ENCODE measurements at places on chromosomes 2 and 18. TPM values are rescaled to one million over a fixed set of nuclear protein-coding genes. Genes with fewer than 3 reads are reported as not detected.

GRCh38 chr2:204046145-204046544 is 109.6 kb downstream of the ICOS start:
- H3K4me3 ChIP-seq: no peak overlapping the region
- H3K27me3 ChIP-seq: no peaks in the 10 kb centered on the region
- no peaks in the 10 kb centered on the region for H3K36me3 ChIP-seq

- no peaks in the 10 kb centered on the region for H3K4me1 ChIP-seq
- H3K27ac ChIP-seq: no peak overlapping the region
- DNase-seq: no peak
- no peaks in the 10 kb centered on the region for H3K27me3 ChIP-seq
- H3K36me3 ChIP-seq: peaks cover 7% of the 10 kb centered on the region
- no peak overlapping the region for H3K4me3 ChIP-seq
These were observed 34.3 kb downstream of the GIGYF2 start for GRCh38 chr2:232731470-232731869.

The CFC1 gene
- not detected for total RNA-seq

DNA sequence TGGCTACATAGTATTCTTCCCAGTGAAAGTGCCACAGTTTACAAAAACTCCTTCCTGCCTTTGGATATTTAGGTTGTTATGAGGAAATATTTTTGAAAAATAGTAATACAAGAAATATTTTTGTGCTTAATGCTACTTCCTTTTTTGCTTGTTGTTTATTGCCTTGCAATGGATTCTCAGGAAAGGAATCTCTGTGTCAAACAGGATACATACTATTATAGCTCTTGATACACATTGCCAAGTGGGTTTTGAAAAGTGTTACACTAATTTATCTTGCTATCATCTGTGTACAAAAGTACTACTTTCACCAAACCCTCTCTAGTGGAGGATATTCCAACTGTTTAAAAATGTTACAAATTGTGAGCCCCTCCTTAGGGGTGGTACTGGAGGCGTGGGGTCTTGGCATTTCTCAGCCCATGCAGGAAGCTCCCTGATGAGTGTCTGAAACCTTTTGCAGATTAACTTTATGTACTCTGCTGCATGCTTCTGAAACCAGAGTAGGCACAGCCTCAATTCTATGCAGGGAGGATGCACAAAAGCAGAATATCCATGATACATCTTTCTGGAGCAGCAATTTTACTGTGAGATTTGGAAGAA is 54.5 kb downstream of the EVA1A start:
- H3K27me3 ChIP-seq: no peaks in the 10 kb centered on the region
- H3K36me3 ChIP-seq: no peaks in the 10 kb centered on the region
- no peaks in the 10 kb centered on the region for H3K4me1 ChIP-seq
- no peak for DNase-seq
- H3K4me3 ChIP-seq: no peak overlapping the region

GRCh38 chr2:205462681-205463345 is 219.5 kb upstream of the NRP2 start:
- DNase-seq: no peak
- no peak overlapping the region for H3K27ac ChIP-seq
- H3K36me3 ChIP-seq: no peaks in the 10 kb centered on the region
- H3K27me3 ChIP-seq: no peaks in the 10 kb centered on the region

DNA sequence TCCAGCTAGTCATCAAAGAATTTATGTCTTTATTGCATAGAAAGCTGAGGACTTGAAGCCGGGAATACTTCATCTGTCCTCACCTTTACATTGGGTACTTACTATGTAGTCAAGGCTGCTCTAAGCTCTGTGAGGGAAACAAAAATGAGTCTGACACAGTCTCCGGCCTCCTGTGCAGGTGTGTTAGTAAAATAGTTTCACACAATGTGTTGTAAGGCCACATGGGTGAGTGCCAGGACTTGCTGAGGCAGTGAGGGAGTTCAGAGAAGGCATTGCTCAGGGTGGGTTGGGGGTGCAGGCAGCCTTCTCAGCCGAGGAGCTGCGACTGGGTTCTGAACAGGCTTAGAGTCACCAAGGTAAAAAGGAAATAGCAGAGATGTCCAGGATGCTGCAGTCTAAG is 54.5 kb upstream of the SMAD2 start:
- H3K4me1 ChIP-seq: no peaks in the 10 kb centered on the region
- no peak for DNase-seq
- no peak overlapping the region for H3K4me3 ChIP-seq
- no peaks in the 10 kb centered on the region for H3K36me3 ChIP-seq
- no peaks in the 10 kb centered on the region for H3K27me3 ChIP-seq

DNA sequence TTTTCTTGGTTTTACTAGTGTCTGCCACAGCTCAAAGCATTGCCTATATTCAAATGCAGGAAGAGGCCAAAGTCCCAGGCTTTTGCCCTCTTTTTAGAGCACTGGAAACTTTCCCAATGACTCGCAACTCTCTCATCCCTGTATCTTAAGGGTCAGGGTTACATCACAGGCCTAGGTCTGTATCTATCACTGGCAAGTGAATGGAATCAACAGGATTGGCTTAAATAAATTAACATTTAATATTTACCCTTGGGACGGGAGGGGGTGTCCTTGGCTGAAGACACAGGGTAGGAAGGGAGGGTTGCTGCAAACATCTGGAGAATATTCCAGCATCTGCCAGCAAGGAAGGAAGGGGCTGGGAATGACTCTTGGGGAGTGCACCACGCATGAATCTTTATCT is 242.6 kb downstream of the SLC4A3 start:
- H3K27me3 ChIP-seq: no peaks in the 10 kb centered on the region
- no peak overlapping the region for H3K27ac ChIP-seq
- H3K4me1 ChIP-seq: no peaks in the 10 kb centered on the region
- H3K36me3 ChIP-seq: no peaks in the 10 kb centered on the region

The DSG4 gene
- total RNA-seq: not detected

The MARCO gene
- 350 TPM for total RNA-seq

GRCh38 chr2:29475499-29475898 is 360.3 kb downstream of the CLIP4 start:
- H3K4me1 ChIP-seq: no peaks in the 10 kb centered on the region
- H3K36me3 ChIP-seq: no peaks in the 10 kb centered on the region
- no peak for DNase-seq
- no peak overlapping the region for H3K27ac ChIP-seq
- H3K27me3 ChIP-seq: no peaks in the 10 kb centered on the region

GRCh38 chr2:13822365-13822764 is 810.2 kb upstream of the LRATD1 start:
- H3K27me3 ChIP-seq: no peaks in the 10 kb centered on the region
- H3K27ac ChIP-seq: no peak overlapping the region
- DNase-seq: no peak
- no peak overlapping the region for H3K4me3 ChIP-seq
- no peaks in the 10 kb centered on the region for H3K36me3 ChIP-seq

DNA sequence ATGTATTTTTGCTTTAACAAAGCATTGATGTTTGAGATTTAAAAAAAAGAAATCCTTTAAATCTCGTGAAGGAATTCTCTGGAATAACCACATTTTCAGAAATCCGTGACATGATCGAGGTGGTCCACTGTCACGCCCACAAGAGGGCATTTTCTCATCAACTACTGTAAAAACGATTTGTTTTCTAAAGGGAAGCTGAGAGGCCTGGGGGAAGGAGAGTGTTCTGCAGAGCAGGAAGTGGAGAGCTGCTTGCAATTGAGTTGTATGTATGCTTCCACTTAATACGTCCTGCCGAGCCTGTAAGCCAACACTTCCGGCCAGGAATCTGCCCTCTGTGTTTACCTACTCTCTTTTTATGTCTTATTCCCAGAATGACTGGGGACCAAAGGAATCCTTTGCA is 19.4 kb downstream of the KLHL29 start:
- peak overlapping the region; percentile 17 for H3K27ac ChIP-seq
- peaks cover 19% of the 10 kb centered on the region for H3K4me1 ChIP-seq
- DNase-seq: peak; percentile 72
- H3K36me3 ChIP-seq: no peaks in the 10 kb centered on the region

The IL36G gene
- not detected for total RNA-seq

The TCF23 gene
- 0.13 TPM for total RNA-seq

The TMEM178A gene
- total RNA-seq: 6.1 TPM

DNA sequence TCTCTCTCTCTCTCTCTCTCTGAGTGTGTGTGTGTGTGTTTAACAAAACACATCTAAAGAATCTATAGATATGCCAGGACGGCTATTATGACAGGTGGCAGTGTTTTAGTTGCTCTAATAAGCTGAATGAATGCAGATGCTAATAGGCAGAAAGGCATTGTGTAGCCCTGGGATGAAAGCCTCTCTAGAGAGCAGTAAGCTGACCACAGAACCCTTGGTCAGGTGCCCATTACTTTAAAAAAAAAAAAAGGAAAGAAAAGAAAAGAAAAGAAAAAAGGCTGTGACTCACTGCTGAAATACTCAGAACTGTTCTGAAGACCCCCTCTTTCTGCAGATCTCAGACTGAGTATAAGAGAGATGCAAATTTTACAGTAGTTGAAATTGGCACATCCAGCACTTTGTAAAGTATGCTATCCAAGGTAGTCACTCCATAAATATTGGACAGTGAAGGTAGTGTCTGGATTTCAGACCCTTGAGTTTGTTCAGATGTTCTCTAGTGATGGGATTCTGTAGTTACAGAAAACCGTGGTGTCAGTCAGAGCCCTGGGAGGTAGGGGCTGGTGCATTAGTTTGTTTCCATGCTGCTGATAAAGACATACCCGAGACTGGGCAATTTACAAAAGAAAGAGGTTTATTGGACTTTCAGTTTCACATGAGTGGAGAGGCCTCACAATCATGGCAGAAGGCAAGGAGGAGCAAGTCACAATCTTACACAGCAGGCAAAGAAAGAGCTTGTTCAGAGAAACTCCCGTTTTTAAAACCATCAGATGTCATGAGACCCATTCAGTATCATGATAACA is 30.9 kb downstream of the OSBPL6 start:
- H3K27me3 ChIP-seq: no peaks in the 10 kb centered on the region
- H3K4me3 ChIP-seq: no peak overlapping the region
- no peak for DNase-seq
- H3K27ac ChIP-seq: no peak overlapping the region
- H3K36me3 ChIP-seq: no peaks in the 10 kb centered on the region

DNA sequence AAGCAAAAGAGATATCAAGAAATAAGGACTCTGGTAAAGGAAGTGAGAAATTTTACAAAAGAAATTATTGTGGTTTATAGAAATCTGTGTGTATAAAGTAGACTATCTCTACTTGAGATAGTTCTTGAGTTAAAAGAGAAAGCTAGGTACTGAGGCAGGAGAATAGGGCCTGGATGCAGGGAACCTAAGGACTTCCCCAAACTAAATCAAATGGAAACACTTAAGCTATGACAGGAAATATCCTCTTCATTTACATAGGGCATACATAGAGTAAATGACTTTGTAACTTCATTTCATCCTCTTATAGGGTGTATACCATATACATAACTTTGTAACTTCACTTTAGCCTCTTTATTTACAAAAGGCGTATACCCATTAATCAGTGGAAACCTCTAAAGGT is 219.2 kb upstream of the RGPD4 start:
- H3K27me3 ChIP-seq: no peaks in the 10 kb centered on the region
- H3K36me3 ChIP-seq: no peaks in the 10 kb centered on the region
- DNase-seq: no peak

The GAD1 gene
- total RNA-seq: 0.79 TPM

GRCh38 chr2:10513201-10513600 is 65.1 kb upstream of the ODC1 start:
- no peak overlapping the region for H3K4me3 ChIP-seq
- H3K27ac ChIP-seq: no peak overlapping the region
- no peak for DNase-seq
- H3K27me3 ChIP-seq: no peaks in the 10 kb centered on the region

- H3K4me1 ChIP-seq: no peaks in the 10 kb centered on the region
- H3K27me3 ChIP-seq: no peaks in the 10 kb centered on the region
- DNase-seq: no peak
- no peak overlapping the region for H3K4me3 ChIP-seq
These were observed 93.5 kb downstream of the VWA3B start for GRCh38 chr2:98180456-98180855.

- no peaks in the 10 kb centered on the region for H3K27me3 ChIP-seq
- no peaks in the 10 kb centered on the region for H3K36me3 ChIP-seq
- H3K4me3 ChIP-seq: no peak overlapping the region
- DNase-seq: no peak
These were observed 78.0 kb downstream of the ESCO1 start for GRCh38 chr18:21522530-21522929.

DNA sequence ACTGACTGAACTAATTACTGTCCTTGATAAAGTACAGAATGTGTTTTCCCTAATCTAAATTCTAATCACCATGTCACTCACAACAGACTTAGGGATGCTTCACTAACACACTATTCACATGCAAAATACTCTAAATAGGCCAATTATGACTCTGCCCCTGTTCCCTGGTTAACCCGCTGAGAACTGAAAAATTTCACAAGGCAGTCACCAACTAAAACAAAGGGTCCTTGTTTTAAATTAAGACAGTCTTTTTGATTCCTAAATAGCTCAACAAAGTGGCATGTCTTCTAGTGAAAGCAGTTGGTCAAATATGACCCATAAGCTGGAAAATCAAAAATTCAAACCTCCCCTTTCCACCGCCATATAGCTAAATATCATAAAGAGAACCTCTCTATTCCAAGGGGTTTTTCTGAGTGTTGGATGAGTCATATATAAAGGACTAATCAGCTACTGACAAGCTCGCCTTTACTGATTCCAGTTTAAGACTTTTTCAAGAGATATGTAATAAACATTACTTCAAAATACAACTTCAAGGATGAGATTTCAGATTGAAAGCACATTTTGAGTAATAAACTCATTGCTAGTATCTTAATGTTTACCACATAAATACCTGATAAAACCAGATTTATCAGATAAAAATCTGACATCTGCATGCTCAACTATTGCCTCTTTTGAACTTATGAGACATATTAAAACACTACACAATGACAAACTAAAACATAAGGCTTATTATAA is 235.8 kb downstream of the TCF4 start:
- H3K36me3 ChIP-seq: no peaks in the 10 kb centered on the region
- no peak overlapping the region for H3K27ac ChIP-seq
- H3K27me3 ChIP-seq: no peaks in the 10 kb centered on the region
- DNase-seq: no peak
- no peak overlapping the region for H3K4me3 ChIP-seq

The MITD1 gene
- 20.1 TPM for total RNA-seq

DNA sequence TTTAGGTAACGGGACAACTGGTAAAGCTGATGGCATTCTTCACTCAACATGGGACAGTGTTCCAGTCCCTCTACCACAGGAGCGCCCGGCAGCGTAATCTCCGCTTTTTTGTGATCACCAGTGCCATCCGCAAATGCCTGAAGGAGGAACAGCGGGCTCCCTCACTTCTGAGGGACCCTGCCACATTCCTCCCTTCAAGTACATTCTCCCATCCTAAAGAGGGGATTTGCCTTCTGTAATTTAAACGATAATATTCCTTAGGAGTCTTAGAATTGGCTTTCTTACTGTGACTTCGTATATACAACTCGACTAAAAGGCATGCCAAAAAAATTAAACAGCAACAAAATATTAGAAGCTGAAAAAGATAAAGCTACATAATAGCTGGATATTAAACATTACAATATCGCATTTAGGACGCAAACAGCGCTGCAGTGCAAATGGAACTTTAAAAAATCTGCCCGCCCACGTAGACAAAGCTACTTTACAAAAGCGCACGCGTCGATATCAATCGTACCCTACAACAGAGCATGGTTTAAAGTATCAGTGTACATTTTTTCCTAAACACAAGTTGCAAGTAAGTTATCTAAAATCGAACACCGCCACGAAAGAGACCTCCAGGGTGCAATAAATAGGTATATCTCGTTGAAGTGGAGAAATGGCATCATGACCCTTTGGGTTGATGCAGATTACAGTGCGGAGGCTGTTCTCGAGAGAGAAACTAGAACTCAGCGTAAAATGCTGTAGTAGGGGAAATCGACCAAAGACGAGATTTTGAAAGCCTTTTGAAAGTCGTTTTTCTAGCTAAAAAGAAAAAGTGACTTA is 2.3 kb upstream of the VSNL1 start:
- DNase-seq: no peak
- peaks cover 28% of the 10 kb centered on the region for H3K4me1 ChIP-seq
- peaks cover 3% of the 10 kb centered on the region for H3K27me3 ChIP-seq
- H3K4me3 ChIP-seq: peak overlapping the region; percentile 54
- no peak overlapping the region for H3K27ac ChIP-seq
- no peaks in the 10 kb centered on the region for H3K36me3 ChIP-seq
